ENCODE measurements at places on chromosomes 16 and 17.

- H3K27me3 ChIP-seq: no peaks in the 10 kb centered on the region
- H3K27ac ChIP-seq: no peak overlapping the region
- H3K4me1 ChIP-seq: no peaks in the 10 kb centered on the region
- H3K36me3 ChIP-seq: peaks cover 81% of the 10 kb centered on the region
Observed at GRCh38 chr16:1557576-1557975, 24.1 kb downstream of the TMEM204 start.

- peak within 1 kb of the TSS; percentile 80 for H3K4me3 ChIP-seq
- H3K4me1 ChIP-seq: peaks cover 11% of the 10 kb centered on the region
- peaks cover 52% of the 10 kb centered on the region for H3K27me3 ChIP-seq
- DNase-seq: peak; percentile 84
Observed at GRCh38 chr17:2029911-2030778, at the start of gene DPH1. Gene DPH1 (plus strand): TSS chr17:2030153. CDS start chr17:2030170, 17 bp downstream.

DNA sequence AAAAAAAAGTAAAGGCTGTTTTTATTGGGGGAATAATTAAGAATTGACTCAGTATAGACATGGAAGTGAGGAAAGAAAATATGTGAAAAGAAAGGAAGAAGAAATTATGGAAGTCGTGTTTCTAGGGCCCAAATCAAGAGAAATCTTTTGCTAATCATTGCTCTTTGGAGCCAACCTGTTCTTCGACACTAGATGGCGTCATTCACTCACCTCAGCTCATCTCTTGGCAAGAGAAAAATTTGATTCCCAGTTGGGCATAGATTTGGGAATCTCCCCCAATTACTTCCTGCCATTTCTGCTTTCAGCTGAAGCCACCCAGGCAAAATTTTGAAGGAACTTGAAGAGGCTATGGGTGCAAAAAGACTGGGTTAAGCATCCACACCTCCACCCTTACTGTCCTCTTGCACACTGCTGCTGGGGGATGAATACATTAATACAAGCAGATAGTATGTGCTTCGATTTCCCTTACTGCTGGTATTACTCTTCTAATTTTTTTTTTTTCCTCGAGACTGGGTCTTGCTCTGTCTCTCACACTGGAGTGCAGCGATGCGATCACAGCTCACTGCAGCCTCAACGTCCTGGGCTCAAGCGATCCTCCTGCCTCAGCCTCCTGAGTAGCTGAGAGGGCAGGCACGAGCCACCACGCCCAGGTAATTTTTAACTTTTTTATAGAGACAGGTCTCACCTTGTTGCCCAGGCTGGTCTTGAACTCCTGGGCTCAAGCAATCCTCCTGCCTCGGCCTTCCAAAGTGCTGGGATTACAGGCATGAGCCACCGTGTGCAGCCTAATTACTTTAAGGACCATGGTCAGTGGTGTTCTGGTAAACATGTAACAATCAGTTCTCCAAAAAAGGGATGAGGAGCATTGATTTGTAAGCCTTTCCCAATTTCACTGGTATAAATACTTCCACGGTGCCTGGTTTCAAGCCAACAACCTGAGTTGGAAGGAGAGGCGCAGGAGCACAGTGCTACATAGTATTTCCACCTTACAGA, 13.5 kb downstream of the PSMD7 start:
- DNase-seq: peak; percentile 9
- H3K4me3 ChIP-seq: no peak overlapping the region
- H3K27ac ChIP-seq: no peak overlapping the region
- no peaks in the 10 kb centered on the region for H3K4me1 ChIP-seq

DNA sequence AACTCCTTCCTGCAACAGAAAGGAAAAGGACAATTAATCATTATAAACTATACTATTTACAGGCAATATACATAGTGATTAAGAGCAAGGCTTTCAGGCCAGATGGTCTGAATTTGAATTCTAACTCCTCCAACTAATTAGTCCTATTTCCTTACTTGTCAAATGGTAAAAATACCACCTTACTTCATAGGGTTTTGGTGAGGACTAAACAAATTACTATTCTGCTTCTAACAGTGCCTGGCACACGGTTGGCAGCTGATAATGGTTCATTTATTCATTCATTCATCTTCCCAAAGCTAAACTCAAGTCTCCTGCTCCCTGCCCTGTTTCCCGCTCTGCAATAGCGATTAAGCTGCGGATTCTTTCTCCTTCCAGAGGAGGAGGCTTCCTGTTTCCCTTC, 39.8 kb downstream of the DCUN1D3 start:
- H3K27ac ChIP-seq: peak overlapping the region; percentile 5
- H3K27me3 ChIP-seq: no peaks in the 10 kb centered on the region
- no peak for DNase-seq
- peaks cover 54% of the 10 kb centered on the region for H3K36me3 ChIP-seq

Data from left lung (tissue), 14 donors.